NCI-H524 (cell line): ENCODE measurements at places on chromosomes 5 and 9.

DNA sequence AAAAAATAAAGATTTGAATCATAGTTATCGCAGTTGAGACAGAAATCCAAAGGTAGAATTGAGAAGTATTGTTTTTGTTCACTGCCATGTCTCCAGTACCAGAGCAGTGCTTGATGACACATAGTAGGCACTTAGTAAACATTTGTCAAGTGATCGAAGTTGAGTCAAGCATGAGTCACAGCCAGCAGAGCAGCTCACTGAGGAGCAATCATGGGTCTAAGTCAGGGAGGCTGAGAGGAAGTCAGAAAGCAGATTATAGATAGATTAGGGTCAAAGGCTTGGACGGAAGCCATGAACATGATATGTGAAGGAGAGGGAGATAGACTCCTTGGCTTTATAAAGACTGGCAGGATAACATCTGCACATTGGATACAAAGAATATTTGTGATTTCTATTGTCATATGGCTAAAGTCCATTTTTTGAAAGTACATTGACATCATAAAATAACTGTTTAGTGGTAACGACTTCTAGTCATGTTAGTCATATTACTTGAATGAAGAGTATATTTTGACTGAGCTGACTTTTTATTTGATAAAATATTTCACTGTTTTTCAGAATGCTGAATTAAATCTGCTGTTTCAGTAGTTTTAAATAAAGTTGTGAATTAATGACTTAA, 168.5 kb downstream of the RAB3C start:
- no peak for DNase-seq

DNA sequence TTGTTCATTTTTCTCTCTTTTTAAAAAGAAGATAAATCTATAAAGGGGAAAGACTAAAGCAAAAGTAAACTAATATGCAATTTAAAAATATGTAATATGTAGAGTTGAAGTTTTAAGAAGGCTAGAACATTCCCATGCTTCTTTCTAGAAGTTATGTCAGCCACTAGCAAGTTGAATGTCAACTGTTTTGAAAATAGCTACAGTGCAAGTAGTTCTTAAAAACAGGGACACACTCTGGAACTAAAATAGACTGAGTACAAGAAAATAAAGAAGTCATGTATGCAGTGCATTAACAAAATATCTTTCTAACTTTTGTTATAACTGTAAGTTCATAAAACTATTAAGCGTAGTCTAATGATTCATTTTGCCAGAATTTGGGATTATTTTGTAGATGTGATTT, 7.9 kb downstream of the TMEM38B start:
- DNase-seq: no peak

DNA sequence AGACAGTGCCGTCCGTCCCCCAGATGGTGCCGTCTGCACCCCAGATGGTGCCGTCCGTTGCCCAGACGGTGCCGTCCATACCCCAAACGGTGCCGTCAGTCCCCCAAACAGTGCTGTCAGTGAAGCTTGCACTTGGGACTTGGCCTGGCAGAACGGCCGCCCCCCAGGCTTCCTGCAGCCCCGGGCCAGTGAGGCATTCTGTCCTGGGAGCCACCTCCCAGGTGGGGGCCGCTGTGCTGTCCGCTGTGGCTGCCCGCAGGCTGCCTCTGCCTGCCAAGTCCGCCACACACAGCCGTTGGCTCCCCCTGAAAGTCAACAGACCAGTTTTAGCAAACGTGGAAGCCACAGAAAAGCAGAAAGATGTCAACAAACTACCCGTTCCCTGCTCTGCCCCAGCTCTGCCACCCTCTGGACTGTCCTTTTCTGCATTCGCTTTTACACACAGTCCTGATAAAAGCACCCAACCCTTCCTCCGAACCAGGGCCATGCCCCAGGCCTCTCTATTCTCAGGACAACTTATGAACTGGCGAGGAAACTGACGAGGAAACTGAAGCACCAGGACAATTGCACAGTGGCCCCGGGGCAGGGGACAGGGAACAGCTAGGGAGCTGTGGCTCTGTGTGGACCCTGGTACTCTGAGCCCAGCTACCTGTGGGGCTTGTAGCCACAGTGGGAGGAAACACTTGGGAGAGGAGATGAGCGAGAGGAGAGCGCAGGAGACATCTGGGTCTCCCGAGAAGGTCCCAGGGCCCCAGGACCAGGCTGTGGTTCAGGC, 39.6 kb upstream of the RXRA start:
- DNase-seq: no peak

GRCh38 chr5:59036274-59036961, 453.5 kb downstream of the RAB3C start:
- DNase-seq: peak; percentile 24

- DNase-seq: no peak
These were observed 253.4 kb downstream of the ARHGAP26 start for GRCh38 chr5:143023411-143024096.

DNA sequence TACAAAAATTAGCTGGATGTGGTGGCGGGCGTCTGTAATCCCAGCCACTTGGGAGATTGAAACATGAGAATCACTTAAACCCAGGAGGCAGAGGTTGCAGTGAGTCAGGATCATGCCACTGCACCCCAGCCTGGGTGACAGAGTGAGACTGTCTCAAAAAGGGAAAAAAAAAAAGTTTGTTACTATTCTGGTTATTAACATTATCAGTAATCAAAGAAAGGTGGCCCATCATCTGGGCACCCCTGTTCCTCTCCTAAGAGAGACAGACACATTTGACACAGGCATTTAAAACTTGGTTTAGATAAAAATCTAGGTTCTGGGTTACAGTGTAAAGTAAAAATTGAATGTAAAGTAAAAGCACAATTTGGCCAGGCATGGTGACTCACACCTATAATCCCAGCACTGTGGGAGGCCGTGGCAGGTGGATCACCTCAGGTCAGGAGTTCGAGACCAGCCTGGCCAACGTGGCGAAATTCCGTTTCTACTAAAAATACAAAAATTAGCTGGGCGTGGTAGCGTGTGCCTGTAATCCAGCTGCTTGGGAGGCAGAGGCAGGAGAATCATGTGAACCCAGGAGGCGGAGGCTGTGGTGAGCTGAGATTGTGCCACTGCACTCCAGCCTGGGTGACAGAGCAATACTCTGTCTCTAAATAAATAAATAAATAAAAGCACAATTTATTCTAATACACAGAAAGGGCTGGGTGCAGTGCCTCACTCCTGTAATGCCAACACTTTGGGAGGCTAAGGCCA, 16.7 kb upstream of the PHYHD1 start:
- no peak for DNase-seq

- no peak for DNase-seq
These were observed 385.0 kb downstream of the EFNA5 start for GRCh38 chr5:107285772-107286171.

DNA sequence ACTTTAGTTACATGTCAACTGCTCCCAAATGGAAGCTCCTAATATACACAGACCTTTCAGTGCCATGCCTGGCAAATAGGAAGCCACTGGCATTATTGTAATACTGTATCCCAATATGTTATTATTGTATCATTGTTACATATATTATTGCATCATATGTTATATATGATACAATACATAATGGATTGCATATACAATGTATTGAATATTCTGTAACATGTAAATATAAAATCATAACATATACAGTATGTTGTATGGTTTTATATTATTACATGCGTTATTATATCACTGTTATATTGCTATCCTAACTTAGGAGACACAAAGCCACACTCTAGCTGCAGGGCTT, 38.5 kb downstream of the RAPGEF1 start:
- no peak for DNase-seq

DNA sequence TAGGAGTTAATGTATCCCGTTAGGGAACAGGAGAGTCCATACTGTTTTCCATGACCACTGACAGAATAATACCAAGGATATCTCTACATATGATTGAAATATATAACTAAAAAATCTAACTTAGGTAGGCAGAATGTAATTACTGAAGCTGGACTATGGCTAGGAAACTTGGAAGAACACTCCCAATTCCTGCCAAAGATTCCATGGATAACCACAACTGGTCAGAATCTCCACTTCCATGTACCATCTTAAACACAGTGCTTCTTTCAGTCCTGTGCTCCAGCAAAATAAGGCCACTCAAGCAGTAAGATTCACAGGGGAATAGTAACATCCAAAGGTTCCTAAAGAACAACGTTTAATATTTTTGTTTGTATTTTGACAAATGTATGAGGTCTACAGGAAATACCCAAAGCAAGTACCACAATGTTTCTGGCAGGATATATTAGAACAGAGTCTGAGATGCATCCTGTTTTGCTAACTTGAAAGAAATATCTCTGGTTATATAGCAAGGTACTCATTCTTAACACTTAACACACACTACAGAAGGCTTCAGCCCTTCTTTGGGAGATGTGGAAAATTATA, 295.0 kb downstream of the ADAMTS6 start:
- no peak for DNase-seq

GRCh38 chr9:137762414-137763061, 115.0 kb upstream of the CACNA1B start:
- no peak for DNase-seq

DNA sequence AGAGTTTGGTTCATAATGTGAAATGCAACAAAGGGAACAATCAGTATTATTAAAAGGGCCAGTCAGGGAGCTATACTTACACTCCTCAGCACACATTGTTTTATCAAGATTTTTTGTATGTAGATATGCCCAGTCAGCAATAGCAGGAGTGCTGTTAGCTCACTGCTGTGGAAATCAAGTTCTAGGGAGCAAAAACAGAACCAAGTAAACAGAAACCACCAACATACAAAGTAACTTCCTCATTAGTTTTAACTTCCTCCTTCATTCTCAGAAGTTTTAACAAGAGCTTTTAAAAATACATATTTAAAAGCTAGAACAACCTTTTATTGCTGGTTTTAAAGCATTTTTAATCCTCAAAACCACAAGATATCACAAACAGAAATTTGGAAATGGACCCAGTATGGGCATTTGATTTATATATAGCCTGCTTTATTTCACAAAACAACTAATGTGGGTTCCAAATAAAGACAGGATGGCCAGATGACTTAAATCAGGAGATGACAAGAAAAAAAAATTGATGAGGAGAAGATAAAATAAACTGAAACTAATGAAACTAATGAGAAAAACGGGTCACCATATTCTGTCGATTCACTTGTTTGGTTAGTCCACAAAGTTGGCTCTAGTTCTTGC, 178.5 kb downstream of the ADAMTS12 start:
- DNase-seq: no peak

- DNase-seq: no peak
These were observed 17.3 kb downstream of the CSF1R start for GRCh38 chr5:150068961-150069645.

- no peak for DNase-seq
These were observed 75.0 kb upstream of the PPP1R26 start for GRCh38 chr9:135404451-135405144.

- DNase-seq: no peak
These were observed 183.6 kb downstream of the CFAP90 start for GRCh38 chr5:7667216-7667767.

DNA sequence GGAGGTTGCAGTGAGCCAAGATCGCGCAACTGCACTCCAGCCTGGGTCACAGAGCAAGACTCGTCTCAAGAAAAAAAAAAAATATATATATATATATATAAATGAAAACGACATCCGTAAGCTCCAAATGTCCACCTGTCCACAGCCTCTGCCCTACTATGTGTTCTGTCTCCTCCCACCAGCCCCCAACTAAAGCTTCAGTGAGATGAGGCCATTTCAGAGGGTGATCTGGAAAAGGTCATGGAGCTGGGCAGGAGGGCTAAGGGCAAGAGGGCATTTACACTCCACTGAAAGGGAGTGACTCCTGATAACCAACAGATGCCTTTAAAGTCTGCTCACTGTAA, 2.4 kb downstream of the SPRY4 start:
- DNase-seq: no peak

GRCh38 chr9:111163716-111164389, 125.6 kb upstream of the LPAR1 start:
- no peak for DNase-seq

DNA sequence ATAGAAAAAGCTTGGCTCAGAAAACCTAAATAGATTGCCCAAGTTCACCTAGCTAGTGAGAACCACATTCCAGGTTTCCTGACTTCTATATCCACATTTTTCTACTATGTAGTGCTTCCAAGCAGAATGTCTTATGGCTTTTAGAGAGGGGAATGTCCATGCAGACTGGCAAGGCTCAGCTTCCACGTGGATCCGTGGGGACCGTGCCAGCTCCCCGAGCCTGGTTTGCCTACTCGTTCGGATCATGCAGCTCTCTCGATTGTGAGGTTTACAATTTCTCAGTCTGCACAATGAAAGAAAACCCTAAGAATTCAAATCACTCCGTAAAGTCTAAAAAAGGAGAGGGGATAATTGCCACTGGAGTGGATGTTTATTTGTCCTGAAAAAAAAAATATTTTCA, 256.5 kb upstream of the NR4A3 start:
- no peak for DNase-seq

GRCh38 chr5:99644822-99645221, 716.0 kb upstream of the CHD1 start:
- DNase-seq: no peak

GRCh38 chr9:129414377-129414992, 206.4 kb downstream of the C9orf50 start:
- no peak for DNase-seq

DNA sequence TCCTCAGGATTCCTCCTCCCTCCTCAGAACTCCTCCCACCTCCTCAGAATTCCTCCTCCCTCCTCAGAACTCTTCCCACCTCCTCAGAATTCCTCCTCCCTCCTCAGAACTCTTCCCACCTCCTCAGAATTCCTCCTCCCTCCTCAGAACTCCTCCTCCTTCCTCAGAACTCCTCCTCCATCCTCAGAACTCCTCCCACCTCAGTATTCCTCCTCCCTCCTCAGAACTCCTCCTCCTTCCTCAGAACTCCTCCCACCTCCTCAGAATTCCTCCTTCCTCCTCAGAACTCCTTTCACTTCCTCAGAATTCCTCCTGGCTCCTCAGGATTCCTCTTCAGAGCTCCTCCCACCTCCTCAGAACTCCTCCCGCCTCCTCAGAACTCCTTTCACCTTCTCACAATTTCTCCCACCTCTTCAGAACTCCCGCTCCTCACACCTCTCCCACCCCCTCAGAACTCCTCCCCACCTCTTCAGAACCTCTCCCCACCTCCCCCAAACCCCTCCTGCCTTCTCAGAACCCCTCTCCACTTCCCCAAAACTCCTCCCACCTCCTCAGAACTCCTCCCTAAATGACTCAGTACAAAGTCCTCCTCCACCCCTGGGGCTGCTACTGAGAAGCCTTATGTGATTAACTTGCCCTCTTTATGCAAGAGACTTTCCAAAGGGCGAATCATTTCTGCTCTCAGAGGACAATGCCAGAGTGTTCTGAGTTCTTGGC, 23.2 kb downstream of the SLC46A2 start:
- no peak for DNase-seq

- no peak for DNase-seq
These were observed 8.3 kb downstream of the WDR31 start for GRCh38 chr9:113331780-113332179.

DNA sequence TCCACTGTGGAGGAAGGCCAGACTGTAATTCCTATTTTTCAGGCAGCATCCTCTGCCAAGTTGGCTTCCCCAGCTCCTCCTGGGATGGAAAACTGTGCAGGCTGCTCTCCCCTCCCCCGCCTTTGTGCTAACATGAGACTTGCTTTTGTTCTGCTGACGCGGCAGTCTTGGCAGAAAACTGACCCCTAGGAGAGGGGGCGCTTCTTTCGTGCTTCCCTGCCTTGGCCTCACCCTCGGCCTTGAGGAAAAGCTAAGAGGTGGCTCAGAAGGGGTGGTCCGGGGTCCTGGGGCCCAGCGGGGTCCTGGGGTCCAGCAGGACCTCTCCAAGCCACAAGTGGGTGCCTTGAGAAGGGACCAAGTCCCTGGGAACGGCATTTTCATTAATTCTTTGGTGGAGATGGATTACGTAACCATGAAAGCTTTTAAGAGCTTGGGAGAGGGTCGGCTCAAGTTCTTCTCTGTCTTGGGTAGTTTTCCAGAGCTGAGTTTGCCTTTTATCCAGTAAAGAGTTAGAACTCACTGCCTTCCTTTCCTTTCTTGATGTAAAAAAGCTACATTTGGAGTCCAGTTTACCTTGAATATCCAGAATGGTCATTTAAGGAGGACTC, 51.0 kb downstream of the SH3PXD2B start:
- DNase-seq: no peak
